ENCODE measurements at places on chromosomes 5 and 9.
A peak's percentile ranks its signal among the peaks of the same experiment; 100 is the strongest.

DNA sequence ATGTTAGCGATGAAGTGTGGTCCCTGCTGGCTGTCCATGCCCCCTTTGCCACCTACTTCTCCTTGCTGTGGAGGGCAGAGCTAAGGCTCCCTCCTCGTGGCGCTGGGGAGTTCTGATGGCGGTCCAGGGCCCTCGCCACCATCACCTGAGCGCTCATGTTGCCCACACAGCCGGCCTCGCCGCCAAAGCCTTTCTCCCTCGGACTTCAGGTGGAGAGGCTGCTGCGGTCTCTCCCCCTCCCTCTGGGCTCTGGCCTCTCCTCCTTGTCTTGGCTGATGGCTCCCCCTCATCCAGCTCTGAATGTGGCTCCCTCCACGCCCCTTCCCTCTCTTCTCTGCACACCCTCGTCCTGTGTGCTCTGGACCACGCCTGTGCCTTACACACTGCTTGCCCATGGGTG, 14.5 kb upstream of the LPCAT1 start:
- no peak for DNase-seq

DNA sequence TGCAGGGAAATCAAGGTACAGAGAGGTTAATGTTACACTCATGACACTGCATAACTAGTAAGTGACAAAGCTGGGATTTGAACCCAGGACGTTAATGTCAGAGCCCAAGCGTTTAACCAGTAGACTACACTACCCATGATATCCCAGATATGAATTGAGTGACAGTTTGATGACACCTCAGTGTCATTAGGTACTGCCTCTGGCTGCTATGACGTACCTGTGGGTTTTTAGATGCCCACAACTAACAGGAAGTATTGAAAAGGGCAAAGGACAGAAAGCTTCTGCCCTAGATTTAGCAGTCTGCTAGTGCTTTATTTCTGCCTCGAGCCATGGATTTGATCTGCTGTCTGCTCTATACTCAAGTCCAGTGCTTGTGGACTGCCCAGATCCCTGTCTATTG, 56.2 kb downstream of the GLRA1 start:
- no peak for DNase-seq

- DNase-seq: no peak
Observed at GRCh38 chr5:104977529-104977928, 1414.9 kb upstream of the NUDT12 start.

- DNase-seq: peak; percentile 74
Observed at GRCh38 chr9:135864447-135865049, 42.8 kb downstream of the CAMSAP1 start.

DNA sequence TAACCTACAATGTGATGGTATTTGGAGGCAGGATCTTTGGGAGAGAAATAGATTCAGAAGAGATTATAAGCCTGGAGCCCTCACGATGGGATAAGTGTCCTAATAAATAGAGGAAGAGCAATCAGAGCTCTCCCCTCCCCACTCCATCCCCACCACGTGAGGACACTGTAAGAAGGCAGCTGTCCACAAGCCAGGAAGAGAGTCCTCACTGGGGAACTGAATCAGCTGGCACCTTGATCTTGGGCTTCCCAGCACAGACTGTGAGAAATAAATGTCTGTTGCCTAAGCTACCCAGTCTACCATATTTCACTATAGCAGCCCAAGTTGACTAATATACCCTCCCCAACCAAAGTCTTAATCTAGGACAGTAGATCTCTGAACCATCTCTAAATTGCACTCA, 118.1 kb downstream of the SUSD1 start:
- DNase-seq: no peak

DNA sequence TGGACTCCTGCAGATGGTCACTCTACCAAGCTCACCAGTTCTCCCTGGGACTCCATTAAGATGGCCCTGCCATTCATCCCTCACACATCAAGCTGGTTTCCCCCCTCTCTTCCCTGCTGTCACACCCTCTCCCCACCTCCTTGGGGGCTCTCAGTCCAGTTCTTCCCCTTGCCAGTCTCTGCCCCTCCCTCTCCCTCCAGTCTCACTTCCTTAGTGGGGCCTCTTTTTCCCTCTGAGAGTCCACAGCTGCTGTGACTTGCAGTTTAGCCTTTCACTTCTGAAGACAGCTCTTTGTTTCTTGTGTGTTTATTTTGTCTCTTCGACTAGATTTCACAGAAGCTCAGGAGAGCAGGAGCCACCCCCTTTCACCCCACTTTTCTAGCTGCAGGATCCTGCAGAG, 10.5 kb downstream of the DOCK2 start:
- no peak for DNase-seq

- no peak for DNase-seq
Observed at GRCh38 chr5:9335754-9336495, 209.9 kb downstream of the SEMA5A start.

DNA sequence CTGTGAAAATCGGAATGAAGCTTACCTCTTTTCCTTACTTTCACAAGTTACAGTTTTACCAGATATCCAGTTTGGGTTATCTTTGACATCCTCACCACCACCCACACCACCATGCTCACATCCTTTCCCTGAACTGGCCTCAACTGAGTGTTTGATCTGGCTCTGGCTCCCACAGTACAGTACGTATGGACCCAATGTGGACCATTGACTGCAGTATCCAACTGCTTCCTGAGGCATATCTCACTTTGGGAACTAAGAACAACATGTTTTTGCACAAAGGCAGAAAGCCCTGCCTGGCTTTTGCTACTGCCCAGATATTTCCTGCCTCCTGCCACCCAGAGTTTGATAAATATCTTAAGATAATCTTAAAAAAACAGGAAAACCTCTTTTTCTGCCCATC, 1232.0 kb upstream of the CDH18 start:
- no peak for DNase-seq

GRCh38 chr5:78756858-78757257, 108.3 kb upstream of the LHFPL2 start:
- DNase-seq: no peak

DNA sequence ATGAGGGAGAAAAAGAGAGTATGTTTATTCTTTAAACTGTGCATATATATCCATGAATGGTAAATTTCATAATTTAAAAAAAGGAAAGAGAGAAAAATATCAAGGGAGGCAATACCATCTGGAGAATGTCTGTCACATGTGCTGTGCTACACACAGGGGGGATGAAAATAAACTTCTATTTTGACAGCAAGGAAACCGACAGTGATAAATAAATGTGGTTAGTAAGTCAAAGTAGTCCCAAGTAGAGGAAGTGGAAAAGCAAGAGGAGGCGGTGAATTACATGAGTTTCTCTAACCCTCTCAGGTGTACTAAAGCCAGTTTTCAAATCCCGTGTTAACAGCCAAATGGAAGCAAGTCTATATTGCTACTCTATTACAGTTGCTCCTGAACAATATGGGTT, 83.3 kb downstream of the ICE1 start:
- DNase-seq: no peak

DNA sequence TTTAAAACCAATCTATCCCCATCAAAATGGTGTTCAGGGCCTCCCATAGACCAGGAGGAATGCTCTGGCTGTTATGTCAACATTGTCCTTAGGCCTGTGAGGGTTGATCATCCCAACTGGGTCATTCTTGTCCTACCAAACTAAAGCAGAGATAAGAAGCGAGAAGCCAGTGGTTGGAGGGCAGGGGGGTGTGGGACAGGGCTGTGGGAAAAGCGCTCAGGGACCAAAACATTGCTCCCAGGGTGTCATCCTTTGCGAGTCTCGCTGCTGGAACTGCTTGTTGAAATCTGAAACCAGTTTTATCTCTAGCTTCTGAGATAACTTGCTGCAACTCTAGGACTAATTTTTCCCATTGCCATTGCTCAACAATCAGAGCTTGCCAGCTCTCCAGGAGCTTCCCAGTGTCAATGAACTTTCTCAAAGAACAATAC, 48.1 kb downstream of the SPATA31C2 start:
- no peak for DNase-seq

DNA sequence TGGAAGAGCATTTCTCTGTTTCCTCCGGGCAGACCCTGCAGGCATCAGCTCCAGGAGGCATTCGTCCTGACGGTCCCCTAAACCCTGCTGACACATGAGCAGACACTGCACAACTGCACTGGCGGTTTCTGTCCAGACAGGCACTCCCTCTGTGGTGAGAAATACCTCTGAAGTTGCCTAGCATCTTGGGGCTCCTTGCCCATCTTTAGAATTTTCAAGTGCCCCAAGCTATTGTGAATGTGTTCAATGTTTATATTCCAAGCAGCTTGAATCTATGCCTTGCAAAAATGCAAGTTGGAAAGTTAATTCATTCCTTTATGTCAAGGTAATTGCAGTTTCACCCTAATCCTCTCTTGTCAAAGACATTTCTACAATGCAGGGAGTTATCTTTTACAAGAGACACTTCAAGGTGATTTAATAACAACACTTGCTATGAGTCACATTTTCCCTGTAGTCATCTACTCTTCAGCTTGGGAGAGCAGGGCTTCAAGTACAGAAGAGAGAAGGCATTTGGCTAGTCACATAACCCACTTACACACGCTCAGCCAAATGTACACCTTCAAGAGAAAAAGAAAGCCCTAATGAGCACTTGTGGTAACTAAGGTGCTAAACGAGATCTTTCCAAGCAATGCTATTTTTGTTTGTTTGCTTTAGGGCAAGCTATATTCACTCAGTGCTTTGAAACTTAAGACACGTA, 302.5 kb downstream of the MLLT3 start:
- peak; percentile 16 for DNase-seq

- peak; percentile 50 for DNase-seq
Observed at GRCh38 chr9:87606841-87607521, 109.3 kb downstream of the DAPK1 start.

DNA sequence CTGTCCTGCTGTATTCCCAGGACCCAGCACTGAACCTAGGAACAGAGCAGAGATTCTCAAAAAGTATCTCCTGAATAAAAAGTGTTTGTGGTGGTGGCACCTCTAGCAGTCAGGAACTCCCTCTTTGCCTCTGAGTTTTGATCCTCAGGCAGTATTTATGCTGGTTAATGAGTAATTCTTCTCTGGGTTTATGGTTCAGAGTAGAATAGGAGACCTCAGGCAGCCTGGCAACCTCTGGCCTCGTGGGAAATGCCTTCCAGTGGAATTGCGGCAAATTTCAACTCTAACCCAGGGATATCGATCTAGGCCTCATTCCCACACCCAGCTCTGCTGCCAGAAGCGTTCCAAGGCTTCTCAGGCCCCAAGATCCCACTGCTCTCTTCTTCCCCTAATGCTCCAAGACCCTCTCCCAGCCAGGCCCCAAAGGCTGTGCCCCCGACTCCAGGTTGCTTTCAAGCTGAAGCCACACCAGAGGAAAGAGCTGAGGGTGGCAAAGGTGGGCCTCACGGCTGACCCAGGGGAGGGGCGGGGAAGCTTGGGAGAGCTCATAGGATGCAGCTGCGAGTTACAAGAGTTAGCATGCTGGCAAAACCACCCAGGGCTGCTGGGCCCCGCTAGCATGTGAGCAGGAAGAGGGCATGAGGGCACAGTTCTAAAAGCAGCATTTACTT, 10.9 kb upstream of the HDHD3 start:
- DNase-seq: no peak

DNA sequence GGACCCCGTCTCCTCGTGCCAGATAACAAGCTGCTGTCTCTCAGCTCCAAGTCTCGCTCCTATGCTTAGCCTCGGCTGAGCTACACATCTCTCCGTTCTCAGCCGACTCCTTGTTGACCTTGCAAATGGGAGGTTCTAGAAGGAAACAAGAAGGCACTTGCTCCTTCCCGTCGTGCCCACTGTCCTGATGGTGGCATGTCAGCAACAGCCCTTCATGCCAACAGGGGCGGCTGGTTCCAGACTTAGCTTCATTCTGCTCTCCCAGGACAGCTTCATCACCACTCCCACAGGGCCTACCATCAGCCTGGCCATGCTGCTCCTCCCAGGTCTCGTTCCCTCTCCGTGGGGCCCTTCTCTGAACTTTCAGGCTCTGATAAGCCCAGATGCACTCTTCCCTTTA, 13.0 kb upstream of the RASGEF1C start:
- no peak for DNase-seq

GRCh38 chr9:12884736-12885395, 110.0 kb downstream of the LURAP1L start:
- peak; percentile 12 for DNase-seq

- no peak for DNase-seq
Observed at GRCh38 chr5:82072138-82072537, 100.3 kb downstream of the ATG10 start.

DNA sequence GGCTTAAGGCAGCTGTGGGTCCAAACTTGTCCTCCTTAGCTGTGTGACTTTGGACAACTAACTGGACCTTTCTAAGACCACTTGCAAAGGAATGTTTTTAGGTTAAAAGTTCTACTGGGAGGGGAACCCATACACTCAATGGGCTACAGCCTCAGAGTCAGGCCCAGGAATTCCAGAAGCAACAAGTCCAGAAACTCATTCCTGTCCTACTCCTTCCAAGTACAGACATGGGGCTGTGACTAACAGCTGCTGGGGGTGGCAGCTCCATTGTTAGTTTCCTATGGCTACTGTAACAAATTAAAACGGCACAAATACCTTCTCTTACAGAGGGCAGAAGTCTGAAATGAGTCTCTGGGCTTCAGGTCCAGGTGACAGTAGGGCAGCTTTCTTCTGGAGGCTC, 12.4 kb upstream of the AKNA start:
- no peak for DNase-seq

- DNase-seq: no peak
Observed at GRCh38 chr5:171914726-171915338, 91.6 kb downstream of the FBXW11 start.

DNA sequence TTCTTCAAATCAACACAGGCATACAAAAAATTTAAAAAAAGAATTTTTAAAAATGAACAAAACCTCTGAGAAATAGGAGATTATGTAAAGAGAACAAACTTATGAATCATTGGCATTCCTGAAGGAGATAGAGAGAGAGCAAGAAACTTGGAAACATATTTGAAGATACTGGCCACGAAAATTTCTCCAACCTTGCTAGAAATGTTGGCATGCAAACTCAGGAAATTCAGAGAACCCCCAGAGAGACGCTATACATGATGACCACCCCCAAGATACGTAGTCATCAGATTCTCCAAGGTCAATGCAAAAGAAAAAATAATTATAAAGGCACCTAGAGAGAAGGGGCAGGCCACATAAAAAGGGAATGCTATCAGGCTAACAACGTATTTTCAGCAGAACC, 472.5 kb downstream of the MTRR start:
- no peak for DNase-seq
